Endothelial cell (in vitro differentiated cells): ENCODE measurements at places on chromosomes 5 and 9. TPM values are rescaled to one million over a fixed set of nuclear protein-coding genes. Genes with fewer than 3 reads are reported as not detected.

The DPYSL3 gene
- total RNA-seq, result 27.6 TPM

The LHX3 gene
- not detected for total RNA-seq

The TAF11L10 gene
- total RNA-seq, result not detected

The C5orf52 gene
- total RNA-seq, result not detected

- peak; percentile 78 for DNase-seq
These were observed 4.2 kb upstream of the NRARP start for GRCh38 chr9:137306066-137306849.

DNA sequence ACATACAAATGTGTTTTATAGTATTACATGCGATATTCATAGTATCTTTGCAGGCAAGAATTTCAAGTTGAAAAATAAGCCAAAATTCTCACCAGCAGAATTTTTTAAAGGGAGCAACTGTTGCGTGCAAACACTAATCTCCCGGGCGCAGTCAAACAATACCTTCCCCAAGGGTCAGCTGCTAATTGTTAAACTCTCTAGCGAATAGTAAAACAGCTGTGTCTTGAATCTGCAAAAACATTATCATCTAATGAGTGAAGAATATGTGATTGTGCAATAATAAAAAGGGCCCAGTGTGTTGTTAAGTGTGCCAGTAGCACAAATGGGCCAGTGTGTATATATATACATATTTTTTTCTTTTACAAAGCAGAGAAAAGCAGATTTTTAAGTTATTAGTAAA is 131.4 kb downstream of the CCDC192 start:
- no peak for DNase-seq

- DNase-seq, result no peak
These were observed 7.3 kb upstream of the FGF18 start for GRCh38 chr5:171412186-171412585.

DNA sequence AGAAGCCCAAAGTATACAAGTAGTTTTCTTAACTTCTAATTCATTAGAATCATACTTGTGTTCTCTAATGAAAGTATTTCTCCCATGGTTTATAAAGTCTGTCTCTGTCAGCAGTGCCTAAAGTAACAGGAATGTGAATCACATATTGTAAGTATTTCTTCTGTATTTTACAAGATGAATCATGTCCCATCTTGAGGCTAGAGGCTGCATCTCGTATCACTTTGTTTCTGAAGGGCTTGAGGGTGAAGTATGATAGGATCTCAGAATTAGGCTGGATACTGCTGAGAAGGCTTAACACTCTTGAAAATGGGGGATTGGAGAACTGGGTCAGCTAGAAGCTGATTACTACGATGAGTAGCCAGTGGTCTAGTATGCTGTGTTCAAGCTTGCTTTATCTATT is 242.2 kb upstream of the ACTBL2 start:
- DNase-seq, result no peak

DNA sequence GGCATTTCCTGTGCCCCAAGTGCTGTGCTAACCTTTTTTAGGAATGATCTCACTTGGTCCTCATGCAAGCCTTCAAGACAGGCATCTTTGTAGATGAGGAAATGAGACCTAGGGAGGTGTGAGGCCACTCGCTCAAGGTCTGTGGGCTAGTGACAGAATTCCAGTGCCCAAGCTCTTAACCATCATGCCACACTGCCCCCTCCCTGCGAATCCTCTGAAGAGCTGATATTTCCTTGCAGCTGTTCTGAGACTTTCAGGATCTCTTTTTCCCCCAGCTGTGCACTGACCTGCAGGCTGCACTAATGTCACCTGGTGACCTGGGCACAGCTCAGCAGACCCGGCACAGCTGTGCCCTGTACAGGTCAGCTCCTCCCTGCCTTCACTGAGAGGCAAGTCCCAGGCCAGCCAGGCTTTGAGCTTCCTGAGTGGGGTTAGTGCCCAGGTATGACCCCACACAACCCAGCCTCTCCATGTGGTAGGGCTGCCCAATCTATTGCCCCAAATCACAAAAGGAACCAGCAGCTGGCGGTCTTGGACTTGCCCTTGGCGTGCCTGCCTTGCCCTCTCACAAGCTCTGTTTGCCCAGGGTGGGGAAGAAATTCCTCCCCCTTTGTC is 32.7 kb downstream of the MORN5 start:
- DNase-seq, result no peak
